Mesothelial cell of epicardium (in vitro differentiated cells): ENCODE measurements at places on chromosomes 4 and X. TPM values are rescaled to one million over a fixed set of nuclear protein-coding genes. Genes with fewer than 3 reads are reported as not detected.

DNA sequence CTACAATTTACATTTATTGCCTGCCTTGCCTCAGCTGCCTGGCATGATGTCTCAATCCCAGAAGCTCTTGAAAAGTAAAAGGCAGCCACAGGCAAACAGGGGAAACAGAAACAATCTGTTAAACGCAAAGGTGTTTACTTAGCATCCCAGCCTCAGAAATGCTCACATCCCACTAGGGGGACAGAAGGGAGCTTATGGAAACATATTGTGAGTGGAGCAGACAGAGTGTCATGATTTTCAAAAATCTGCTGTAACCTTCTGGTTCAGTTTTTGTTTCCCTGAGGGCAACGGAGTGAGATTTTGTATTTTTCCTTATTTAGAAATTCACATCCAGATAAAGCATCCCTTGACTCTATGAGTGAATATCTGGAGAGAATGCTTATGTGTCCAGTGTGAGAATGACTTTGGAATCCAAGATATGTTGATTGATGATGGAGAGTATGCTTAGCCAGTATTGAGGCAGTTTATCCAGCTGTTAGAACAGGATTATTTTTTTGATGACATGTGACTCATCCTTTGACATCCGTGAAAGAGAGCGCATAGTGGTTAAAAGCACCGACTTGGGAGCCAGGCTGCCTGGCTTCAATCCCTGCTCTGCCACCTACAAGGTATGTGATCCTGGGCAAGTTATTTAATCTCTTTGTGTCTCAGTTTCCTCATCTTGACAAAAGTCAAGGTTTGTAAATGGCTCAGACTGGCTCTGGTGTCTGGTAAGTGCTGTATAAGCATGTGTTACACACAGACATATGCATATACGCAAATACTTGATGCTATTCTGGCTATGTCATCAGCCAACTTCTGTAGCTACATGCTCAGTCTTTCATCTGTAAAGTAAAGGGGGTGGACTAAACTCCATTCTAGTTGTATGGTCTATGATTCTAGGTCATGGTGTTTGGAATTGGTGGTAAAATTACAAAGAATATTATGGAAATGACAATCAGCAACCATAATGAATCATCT lies 381.2 kb downstream of the RAPGEF2 start:
- no peak for DNase-seq

- no peak for DNase-seq
These were observed 315.2 kb downstream of the GRID2 start for GRCh38 chr4:92618968-92619367.

Gene ATOH1
- total RNA-seq = not detected in 3 replicates

Gene ZFX
- total RNA-seq = 131 to 145 TPM (median 143 TPM) in 3 replicates

GRCh38 chr4:87038837-87039615 lies 104.2 kb downstream of the AFF1 start:
- no peak for DNase-seq

GRCh38 chrX:54423161-54423888 lies 16.9 kb upstream of the TSR2 start:
- DNase-seq = no peak

- no peak for DNase-seq
These were observed 12.7 kb upstream of the SHOX start for GRCh38 chrX:617891-618290.

Gene TAB3
- 28.3 to 28.9 TPM (median 28.7 TPM) in 3 replicates for total RNA-seq

GRCh38 chr4:31104043-31104442 lies 383.9 kb downstream of the PCDH7 start:
- DNase-seq = no peak

Gene LDB2
- 4.6 to 7.6 TPM (median 7.3 TPM) in 3 replicates for total RNA-seq

GRCh38 chr4:67762086-67762485 lies 7.9 kb upstream of the GNRHR start:
- no peak for DNase-seq

DNA sequence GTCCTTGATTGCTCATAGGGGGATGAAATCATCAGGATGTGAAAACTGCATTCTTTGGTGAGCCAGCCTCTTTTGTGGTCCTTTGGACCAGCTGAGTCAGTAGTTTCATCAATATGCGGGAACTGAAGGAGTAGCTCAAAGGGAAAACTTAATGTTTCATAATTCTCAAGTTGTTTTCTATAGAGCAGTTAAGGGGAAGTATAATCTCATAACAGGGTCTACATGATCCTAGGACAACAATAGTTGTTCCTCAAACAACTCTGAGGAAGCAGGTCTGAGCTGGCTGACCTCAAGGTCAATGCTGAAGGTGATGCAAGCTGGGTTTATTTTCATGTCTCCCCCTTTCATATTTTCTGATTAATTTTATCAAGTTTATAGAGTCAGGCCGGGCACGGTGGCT lies 36.1 kb upstream of the IRF2 start:
- DNase-seq = no peak

Gene CDKL5
- total RNA-seq = 14.3 to 16.3 TPM (median 16.3 TPM) in 3 replicates

Gene UGT2B7
- not detected in 3 replicates for total RNA-seq

DNA sequence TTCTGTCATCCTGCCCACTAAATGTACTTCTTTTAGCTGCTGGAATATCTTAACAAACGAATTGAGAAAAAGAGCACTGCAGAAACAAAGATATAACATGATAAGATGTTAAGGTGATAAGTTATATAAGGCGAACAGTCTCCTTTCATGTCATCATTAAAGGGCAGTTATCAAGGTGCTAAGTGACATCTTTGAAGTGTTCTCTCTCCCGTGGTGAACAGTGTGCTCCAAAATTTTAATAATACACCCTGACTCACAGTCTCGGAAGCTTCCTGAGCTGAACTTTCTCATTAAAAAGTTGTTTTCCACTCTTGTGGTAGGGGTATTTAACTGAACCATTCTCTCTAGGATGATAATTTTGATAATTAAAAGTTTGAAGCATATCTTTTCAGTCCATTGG lies 61.6 kb downstream of the PLS3 start:
- no peak for DNase-seq

Gene DKK2
- 23.5 to 26.3 TPM (median 25.3 TPM) in 3 replicates for total RNA-seq

DNA sequence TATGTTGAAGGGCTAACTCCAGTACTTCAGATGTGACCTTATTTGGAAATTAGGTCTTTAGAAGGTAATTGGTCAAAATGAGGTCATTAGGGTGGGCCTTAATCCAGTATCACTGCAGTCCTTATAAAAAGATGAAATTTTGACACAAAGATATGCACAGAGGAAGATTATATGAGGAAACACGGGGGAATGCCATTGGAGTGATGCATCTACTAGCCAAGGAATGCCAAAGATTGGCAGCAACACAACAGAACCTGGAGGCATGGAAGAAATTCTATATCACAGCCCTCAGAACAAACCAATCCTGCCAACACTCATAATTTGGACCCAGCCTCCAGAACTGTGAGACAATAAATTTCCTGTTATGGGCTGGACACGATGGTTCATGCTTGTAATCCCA lies 17.6 kb downstream of the TRIM61 start:
- no peak for DNase-seq

DNA sequence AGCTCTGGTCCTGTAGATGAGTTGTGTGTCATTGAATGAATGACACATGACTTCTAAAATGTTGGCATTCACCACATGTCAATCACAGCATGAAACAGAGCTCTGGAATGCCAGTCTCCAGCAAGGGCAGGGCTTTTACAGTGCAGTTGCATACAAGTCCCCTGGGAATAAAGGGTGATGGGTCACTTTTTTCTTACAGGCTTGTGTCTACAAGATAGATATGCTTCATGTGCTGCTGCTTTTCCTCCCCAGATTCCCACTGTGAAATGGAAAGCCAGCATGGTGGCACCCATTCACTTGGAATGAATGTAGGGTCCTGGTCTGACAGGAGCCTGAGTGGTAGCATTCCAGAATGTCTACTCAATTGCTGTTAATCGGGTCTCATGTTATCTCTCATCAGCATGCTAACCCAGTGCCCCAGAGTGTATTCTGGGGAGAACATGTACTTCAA lies 159.1 kb upstream of the KIT start:
- no peak for DNase-seq

DNA sequence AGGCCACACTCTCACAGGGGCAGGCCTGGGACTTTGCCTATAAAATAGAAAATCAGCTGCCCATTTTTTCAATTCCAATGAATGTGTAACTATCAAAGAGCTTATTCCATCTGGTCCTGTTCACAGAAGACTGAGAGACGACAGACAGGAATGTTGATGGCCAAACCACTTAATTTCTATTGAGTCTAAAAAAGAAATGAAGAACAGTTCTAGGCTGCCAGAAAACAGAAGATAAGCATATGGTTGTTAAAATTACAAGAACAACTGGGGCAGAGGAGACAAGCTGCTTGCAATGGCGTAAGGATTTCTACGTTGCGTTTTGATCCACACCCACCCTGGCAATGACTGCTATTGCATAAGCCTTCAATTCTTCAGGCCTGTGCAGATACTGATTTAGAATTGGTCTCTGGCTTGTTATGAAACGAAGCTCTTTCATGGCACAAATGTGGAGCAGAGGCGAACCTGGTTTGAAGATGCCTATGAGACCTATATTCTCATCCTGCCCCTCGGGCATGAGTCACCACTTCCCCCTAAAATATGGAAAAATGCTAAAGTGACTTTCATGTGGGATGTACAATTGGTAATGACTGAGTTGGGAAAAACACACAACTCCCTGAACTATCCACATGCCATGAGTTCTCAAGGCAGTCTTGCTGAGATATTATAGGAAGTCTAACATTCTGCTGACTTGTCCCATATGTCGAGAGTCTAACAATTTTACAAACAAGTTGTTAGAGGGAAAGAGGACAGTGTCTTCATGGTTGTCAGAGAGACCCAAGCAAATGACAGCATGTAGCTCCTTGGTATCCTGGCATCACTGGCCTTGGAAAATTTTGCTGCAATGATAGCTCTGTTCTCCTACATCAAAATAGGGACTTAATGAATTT lies 37.9 kb upstream of the SORBS2 start:
- no peak for DNase-seq

DNA sequence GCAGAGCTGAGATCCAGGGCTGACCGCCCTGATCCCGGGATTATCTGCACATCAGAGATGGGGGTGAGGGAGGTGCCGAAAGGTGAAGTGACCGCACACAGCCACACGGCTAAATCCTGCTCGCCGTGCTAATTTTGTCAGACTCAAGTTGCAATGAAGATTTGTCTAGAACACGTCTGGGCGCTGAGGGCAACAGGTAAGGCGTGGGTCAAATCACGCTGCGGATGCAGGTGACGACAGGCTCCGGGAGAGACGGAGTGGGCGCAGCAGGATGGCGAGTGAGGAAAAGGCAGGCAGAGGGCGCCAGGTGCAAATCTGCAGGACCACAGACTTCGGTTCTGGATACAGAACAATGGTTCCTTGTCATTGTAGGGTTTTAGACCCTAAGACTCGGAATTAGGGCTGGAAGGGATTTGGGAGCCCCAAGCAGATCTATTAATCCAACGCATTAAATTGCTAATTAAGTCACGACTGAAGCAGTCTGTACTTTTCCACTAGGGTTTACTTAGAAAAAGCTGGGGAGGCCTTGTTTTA lies 1.9 kb upstream of the TBC1D14 start:
- no peak for DNase-seq

GRCh38 chr4:26365537-26366150 lies 44.8 kb downstream of the RBPJ start:
- DNase-seq = no peak
